ENCODE measurements at places on chromosomes 16 and 17.

DNA sequence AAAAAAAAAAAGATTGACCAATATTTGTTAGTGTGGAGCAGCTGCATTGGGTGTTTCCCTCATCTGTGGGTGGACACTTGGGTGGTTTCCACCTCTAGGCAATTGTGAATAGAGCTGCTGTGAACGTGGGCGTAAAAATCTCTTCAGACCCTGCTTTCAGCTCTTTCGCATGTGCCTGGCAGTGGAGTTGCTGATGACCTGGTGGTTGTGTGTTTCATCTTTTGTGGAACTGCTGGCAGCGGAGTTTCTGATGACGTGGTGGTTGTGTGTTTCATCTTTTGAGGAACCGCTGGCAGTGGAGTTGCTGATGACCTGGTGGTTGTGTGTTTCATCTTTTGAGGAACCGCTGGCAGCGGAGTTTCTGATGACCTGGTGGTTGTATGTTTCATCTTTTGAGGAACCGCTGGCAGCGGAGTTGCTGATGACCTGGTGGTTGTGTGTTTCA lies 21.4 kb downstream of the ZC3H18 start:
- peak; percentile 44 for DNase-seq

- DNase-seq: no peak
Observed at GRCh38 chr17:54426296-54426886, 474.3 kb upstream of the TOM1L1 start.

DNA sequence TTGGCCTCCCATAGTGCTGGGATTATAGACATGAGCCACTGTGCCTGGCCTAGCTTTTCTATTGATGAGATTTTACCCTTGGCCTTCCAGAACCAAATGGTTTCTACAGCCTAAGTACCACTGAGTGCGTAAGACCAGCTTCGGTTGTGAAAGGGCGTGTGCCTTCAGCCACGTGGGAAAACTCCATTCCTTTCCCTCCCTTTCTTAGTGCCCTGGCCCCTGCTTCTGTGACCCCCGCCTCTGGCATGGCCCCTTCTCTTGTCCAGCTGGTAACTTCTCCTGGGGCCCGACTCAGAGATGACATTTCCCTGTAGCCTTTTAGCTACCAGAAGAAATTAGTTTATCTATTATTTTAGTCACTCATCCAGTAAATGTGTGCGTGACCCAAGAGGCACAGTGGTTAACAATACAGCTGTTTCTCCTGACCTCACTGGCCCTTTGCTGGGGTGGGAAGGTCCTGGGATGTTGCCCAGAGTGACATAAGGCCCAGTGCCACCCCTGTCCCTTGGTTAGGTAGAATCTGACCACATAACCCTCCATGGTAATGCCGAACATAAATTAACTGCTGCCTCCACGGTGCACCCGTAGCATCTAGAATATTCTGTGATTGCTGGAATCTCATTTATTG lies 97.3 kb downstream of the PLCG2 start:
- no peak for DNase-seq

- no peak for DNase-seq
Observed at GRCh38 chr17:57366177-57366557, 109.8 kb downstream of the MSI2 start.

GRCh38 chr16:83059237-83059636 lies 432.5 kb downstream of the CDH13 start:
- no peak for DNase-seq

- no peak for DNase-seq
Observed at GRCh38 chr16:84652566-84652965, 4.3 kb downstream of the KLHL36 start.

- no peak for DNase-seq
Observed at GRCh38 chr17:27460196-27460725, 4.0 kb downstream of the KSR1 start.

GRCh38 chr17:12463102-12463501 lies 202.6 kb upstream of the MYOCD start:
- DNase-seq: no peak

GRCh38 chr17:32840241-32840640 lies 36.7 kb downstream of the MYO1D start:
- no peak for DNase-seq

GRCh38 chr17:73030995-73031394 lies 61.5 kb downstream of the SLC39A11 start:
- DNase-seq: no peak

- no peak for DNase-seq
Observed at GRCh38 chr16:81477697-81478693, 33.4 kb downstream of the CMIP start.

GRCh38 chr17:67258821-67259468 lies 13.9 kb upstream of the HELZ start:
- peak; percentile 39 for DNase-seq

DNA sequence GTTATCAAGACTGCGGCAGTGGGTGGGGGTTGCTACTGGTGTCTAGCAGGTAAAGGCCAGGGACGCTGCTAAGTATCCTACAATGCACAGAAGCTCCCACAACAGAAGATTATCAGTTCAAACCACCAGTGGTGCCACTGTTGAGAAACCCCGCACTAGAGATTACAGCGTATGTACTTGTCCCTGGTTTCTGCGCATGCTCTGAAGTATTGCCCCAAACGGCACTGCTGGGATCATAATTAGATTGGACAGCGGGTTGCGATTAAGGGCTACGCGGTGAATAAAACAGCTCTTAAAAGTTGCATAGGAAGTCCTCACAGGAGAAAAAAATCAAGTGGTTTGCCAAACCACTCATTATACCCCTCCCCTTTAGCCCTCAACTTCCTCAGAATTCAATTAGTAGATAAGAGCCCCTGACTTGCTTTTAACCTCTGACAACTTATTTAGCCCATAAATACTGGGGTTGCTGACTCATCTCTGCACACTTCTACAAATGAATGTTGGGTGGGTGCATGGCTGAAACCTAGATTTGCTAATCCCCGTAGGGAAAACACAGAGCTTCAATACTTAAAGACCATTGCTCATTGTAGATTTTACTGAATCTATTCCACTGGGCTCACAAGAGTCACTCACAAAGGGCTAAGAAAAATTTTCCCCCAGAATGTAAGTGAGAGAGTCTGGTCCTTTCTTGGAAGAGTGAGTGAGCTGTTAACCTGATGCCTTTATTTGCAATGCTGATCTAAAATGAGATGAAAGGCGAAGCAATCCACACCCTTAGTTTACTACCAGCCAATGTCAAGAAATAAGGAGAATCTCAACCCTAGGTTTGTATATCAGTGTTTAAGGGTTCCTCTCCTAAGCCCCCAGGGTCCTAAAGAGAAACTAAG lies 91.8 kb downstream of the RGS9 start:
- DNase-seq: peak; percentile 72

DNA sequence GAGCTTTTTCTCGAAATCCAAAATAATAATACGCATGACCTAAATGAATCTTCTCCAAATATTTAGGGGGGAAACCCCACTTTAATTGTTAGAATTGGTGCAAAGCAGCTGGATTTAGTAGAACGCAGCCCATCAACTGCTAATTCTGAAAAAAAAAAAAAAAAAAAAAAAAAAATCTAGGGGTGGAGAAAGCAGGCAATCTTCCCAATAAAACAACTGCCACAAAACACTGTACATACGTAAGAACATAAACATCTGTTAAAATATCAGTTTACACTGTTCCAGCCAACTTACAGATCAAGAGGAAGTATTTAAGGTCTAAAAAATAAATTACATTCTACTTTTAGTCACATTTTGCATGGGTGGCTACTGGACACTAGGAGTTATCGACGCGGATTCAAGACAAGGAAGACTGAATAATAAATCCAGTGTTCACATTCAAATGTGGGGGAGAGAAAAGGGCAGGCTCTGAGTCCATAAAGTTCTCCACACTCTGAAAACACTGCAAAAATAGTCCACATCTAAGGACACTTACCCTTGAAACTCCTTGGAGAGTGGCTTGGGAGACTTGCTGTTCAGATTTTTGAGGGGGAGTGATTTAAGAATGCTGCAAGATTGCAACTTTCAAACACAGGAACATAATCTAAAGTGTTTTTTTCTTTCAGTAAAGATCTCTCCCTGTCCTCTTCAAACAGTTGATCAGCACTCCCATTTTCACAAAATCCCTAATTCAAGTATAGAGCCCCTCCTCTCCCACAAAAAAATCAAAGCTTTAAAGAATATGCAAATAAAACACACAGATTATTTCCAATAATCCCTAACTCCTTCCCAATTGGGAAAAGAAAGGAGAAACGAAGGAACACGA lies 1.3 kb downstream of the APPBP2 start:
- DNase-seq: no peak

DNA sequence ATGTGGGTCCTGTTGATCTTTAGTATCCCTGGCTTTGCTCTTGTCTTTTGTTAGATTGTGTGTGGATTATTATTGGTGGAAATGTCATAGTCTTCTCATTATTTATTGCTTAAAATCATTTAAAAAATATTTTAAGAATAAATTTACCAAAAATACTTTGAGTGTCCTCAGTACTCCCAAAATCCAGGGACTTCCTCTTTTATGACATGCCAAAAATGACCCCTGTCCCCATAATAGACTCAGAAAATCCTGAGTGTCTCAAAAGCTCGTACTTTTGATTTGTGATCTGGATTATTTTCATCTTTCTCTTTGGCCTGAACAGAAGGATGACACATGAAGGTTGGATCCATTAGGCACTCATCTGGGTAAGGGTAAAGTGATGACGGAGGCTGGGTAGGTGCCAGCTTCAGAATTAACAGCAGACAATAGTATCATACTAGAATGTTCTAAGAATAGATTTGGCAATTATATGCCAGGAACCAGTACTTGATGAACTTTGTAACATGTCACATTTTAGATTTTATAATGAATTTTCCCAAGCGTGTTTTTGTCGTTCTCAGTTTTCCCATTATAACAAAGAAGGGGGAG lies 602.2 kb upstream of the CDH8 start:
- no peak for DNase-seq

GRCh38 chr17:81002409-81003361 lies 11.0 kb downstream of the CHMP6 start:
- no peak for DNase-seq

- DNase-seq: no peak
Observed at GRCh38 chr17:12512694-12513355, 152.9 kb upstream of the MYOCD start.

DNA sequence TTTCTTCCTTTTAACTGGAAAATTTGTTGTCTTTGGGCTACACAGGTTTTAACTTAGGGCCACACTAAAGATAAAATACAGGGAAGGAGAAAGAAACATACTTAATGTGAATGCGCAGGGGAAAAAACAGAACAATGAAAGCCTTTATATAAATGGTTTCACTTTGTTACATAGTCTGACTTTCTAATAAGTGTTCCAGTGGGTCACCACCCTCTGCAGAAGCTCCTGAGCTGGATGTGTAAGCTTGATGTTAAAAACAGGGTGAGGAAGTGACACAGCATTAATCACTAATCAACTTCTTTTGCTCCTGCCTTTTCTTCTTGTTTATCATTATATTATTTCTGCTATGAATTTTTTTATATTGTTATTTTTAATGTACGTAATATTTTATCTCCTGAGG lies 445.6 kb upstream of the CA10 start:
- no peak for DNase-seq

DNA sequence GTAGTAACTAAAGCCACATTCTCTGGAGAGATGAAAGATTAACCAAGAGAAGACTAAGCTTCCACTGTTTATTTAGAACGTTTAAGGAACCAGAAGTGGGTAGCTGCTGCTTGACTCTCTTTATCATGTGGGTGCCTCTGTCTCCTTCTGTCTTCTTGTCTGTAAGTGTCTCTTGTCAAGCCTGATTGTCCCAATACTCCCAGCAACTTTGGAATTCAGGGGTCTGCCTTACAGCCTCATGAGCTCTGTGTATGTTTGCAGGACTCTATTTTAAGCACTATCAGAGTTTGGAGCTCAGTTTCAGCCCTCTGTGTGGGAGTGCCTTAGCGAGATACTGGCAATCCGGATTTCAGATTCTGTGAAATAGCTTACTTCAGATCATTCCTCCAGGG lies 29.3 kb upstream of the SPACA3 start:
- DNase-seq: no peak

DNA sequence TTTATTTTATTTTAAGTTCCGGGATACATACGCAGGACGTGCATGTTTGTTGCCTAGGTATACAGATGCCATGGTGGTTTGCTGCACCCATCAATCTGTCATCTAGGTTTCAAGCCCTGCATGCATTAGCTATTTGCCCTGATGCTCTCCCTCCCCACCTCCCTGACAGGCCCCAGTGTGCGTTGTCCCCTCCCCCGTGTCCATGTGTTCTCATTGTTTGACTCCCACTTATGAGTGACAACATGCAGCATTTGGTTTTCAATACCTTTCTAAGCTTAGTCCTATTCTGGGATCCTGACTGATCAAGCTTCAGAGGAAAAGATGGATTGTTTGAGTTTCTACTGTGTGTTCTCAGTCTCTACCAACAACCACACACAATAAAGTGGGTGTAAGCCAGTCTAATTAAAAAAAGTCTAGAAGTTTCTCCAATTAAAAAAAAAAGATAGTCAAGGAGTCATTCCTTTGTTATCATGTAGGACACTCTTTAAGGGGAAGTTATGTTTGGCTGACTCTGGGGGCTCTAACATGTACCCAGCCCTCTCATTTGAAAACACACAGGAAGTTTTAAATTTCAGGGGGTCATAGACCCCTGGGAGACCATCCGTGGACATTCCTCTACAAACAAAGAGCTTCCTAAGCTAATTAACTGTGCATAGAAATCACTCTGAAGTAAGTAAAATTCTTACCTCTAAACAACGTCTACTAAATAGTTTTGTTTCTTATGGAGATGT lies 66.3 kb upstream of the ADAMTS18 start:
- no peak for DNase-seq

- no peak for DNase-seq
Observed at GRCh38 chr16:80107900-80108299, 432.9 kb upstream of the DYNLRB2 start.

GRCh38 chr16:22673421-22673831 lies 140.5 kb upstream of the HS3ST2 start:
- no peak for DNase-seq

- DNase-seq: no peak
Observed at GRCh38 chr17:55285340-55286301, 20.9 kb downstream of the HLF start.

DNA sequence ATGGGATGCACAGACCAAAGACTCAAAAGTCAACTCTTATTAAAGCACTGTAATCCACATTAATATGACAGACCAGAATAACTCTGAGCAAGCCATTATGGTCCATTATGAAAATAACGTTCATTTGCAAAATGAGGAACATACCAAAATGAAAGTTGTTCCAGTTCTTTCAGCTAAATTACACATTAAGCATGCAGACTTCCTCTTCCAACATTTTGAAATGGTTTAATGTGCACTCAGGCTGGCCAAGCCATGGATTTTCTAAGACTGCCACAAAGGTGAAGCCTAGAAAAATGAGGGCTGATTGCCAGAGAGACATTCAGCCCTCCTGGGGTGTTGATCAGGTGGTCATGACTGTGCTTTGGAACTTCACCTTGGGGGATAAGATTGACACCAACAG lies 56.7 kb upstream of the NOG start:
- no peak for DNase-seq

DNA sequence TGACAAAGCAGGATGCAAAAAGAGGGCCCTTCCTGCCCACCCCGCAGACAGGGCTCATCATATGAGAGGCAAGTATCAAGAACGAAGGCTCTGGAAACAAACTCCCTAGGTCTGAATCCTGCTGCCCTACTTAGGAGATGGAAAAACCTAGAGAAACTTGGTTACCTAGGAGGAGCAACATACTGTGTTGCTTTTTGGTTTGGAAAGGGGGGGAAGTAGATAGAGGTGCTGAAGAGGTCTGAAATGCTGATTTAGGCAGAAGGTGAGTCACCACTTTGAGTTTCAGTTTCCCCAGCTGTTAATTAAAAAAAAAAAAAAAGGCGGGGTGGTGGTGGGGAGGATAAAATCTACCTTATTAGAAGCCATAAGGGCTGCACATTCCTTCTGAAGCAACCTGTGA lies 1.5 kb downstream of the N4BP1 start:
- no peak for DNase-seq

GRCh38 chr17:14089179-14089578 lies 19.9 kb downstream of the COX10 start:
- DNase-seq: no peak
